ENCODE measurements at places on chromosomes 7 and 10.

- no peak for DNase-seq
Measured at GRCh38 chr7:140225562-140226249, 48.9 kb upstream of the KDM7A start.

DNA sequence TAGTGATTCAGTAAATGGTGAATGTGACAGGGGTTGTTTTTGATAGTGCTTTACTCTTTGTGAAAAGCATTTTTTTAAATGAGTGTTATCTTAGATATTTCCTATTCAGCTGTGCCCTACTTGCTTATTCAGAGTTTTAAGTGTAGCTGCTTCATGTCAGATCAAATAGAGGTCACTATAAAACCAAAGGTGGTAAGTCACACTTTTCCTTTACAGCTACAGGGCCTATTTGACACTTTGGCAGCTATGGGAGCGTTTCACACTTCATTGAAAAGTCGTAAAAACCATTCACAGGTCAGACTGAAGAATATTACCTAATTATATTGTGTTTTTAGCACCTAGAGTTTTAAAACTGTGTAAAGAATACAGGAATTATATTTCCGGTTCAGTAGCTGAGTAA is 67.3 kb downstream of the ANKIB1 start:
- DNase-seq: no peak

GRCh38 chr7:371119-371778 is 81.3 kb downstream of the FOXL3 start:
- DNase-seq: no peak

DNA sequence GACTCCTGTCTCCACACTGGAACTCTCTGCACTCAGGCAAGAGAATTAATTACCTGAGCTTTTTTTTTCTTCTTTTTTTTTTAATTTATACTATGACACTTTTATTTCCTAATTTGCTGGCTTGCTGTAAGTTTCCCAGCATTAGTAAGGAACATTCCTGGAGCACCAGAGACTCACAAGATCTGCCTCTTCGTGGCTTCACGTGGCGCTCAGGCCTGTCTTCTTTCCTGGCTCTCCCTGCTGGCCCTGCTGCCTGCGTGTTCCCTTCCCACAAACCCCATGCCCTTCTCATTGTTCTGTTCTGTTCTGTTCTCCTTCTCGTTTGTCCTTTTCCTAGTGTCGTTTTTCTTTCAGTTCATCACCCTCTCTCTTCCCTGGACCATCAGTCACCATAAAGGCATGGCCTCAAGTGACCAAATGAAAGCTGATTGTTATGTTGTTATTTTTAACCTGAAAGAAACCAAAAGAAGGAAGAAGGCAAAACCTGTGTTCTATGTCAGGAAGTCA is 591.6 kb upstream of the PFKP start:
- DNase-seq: no peak

DNA sequence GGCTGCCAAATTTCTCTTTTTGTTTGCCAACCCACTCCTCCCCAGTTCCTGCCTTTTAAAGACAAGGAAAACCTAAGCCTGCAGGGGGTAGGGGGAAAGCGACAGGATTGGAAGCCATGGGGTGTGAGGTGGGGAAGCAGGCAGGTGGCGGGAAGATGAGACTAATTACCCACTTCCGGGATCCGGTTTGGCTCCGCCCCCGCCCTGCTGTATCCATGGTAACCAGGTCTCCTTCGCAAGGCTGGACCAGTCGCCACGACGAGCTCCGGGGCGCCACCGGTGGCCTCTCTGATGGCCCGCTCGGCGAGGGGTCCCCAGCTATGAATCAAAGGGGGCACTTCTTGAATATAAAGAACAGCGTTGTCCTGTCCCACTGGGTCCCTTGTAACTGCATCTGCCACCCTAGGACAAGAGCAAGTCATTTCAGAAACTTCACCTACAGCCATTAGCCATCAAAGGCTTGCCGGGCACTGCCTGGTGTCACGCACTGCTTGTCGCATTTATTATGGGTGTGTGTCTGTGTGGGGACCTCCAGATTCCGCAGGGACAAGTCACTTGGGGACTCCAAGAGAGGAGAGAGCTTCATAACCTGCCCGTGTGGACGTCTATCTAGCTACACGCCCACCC is 55.4 kb upstream of the LMTK2 start:
- no peak for DNase-seq

DNA sequence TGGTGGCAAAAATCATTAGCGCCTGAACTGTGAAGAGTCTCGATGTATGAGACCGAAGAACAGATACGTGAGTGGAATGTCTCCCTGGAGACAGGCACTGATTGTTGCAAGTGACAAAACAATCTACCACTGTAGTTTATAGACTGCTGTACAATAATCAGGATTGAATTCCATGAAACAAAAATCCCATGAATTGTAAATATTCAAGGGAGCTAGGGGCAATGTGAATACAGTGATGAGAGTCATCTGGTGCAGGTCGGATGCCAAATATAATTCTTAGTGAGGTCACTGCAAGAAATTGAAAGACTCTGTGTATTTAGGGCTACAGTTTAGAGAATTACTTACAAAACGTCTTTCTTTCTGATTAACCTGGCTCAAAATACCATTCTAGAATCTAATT is 594.4 kb upstream of the VSTM2A start:
- DNase-seq: no peak

DNA sequence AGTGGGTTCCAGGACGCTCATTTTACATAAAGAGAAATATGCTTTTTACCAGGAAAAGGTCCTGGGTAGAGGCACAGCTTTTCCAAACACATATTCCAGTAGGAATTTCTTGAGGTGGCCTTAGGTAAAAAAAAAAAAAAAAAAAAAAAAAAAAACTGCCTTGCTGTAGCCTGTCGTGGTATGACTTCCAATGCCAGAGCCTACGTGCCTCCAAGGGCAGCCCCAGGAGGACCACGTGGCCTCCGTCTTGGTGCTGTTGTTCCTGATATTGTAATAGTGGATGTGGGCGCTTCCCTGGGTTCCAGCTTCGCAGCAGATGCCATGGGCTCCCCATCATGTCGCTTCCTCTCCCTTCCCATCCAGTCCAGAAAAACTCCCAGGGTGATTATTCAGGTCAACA is 49.3 kb downstream of the PRKAG2 start:
- no peak for DNase-seq
